ENCODE measurements at places on chromosomes 13 and 19. TPM values are rescaled to one million over a fixed set of nuclear protein-coding genes. Genes with fewer than 3 reads are reported as not detected.
A peak's percentile ranks its signal among the peaks of the same experiment; 100 is the strongest.

DNA sequence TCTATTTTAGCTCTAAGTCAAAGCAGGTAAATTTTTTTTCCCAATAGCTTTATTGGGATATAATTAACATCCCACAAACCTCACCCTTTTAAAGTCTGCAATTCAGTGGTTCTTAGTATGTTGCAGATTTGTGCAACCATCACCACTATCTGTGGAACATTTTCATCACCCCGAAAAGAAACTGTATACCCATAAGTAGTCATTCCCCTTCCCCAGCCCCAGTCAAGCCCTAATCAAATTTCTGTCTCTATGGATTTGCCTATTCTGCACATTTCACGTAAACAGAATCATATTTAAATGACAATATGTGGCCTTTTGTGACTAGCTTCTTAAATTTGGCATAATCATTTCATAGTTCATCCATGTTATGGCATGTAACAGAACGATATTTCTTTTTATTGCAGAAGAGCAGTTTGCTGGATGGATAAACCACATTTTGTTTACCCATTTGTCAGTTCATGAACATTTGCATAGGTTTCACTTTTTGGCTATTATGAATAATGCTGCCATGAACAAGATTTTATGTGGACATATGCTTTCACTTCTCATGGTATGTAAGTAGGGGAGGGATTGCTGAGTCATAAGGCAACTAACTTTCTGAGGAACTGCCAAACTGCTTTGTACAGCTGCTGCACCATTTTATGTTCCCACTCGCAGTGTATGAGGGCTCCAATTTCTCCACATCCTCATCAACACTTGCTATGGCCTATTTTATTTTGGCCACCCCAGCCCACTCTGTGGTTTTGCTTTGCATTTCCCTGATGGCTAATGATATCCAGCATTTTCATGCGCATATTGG lies 10.9 kb downstream of the SLC46A3 start:
- no peak for DNase-seq

GRCh38 chr19:50705422-50706019 lies 14.1 kb downstream of the SHANK1 start:
- no peak for DNase-seq

DNA sequence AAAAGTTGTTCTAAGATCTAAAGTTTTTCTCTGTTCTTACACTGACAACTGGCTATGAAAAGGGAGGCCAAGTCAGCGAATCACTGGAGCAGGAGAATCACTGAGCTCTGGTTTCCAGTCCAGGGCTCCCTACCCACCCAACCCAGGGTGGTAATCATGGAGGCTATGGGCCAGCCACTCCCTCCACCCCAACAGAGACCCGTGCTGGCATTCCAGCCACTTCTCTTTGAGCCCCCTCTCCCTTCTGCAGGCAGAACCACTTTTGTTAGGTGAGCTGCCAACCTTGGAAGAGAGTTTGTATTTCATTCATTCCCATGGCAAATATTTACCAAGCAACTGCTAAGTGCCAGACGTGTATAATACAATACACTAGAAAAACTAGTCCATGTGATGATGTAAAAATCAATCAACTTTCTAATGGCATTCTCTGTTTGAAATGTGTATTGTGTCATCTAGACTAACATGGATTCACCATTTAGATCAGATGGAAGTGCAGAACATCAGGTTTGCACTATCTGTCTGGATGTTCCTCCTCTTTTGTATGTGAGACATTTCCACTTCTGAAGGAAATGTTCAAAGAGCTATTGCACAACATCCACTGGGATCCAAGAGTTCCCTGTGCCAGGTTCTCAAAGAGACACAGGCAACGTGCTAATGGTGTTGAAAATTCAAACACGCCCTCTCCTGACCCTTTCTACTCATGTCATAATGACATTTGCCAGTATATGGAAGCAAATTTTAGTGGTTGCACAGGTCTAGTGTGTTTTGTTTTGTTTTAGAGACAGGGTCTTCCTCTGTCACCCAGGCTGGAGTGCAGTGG lies 5.3 kb downstream of the MLNR start:
- no peak for DNase-seq

DNA sequence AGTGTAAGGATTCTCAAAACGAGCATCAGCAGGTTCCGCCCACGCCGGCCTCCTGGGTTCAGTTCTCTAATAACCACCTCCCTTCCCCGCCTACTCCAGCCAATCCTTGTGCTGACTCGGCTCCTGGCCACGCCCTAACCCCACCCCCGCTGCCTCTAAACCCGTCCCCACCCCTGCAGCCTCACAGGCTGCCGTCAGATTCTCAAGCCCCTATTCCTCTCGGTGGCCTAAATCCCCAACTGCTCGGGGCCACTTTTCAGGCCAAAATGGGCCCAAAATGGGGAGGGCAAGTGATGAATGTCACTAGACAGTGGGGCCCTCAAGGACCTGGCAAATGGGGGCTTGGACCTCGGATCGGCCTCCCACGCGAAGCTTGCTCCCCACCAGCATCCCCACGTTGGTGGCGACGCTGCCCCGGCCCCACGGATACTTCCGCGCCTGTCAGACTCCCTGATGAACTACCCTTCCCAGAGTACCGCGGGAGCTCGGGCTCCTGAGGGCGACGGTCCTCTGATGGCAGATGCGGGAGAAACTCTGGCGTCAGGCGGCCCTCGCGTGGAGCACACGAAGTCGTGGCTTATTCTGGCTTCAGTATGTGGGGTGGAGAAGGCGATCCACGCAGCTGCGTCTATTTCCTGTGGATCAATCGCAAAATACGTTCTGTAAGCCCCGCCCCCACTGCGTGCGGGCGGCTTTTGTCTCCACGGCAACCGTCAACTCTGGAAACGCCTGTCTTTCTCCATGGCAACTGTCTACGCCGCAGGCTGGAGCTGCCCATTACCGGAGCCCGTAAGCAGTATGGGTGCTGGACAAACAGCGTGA lies 24.8 kb downstream of the ZNF473 start:
- peak; percentile 50 for DNase-seq

NCAN gene
- not detected for polyA plus RNA-seq

HSD17B14 gene
- polyA plus RNA-seq, result 40.4 TPM

LHB gene
- polyA plus RNA-seq, result 0.31 TPM

- no peak for DNase-seq
These were observed 350.5 kb downstream of the KCNRG start for GRCh38 chr13:50365408-50366391.

DNA sequence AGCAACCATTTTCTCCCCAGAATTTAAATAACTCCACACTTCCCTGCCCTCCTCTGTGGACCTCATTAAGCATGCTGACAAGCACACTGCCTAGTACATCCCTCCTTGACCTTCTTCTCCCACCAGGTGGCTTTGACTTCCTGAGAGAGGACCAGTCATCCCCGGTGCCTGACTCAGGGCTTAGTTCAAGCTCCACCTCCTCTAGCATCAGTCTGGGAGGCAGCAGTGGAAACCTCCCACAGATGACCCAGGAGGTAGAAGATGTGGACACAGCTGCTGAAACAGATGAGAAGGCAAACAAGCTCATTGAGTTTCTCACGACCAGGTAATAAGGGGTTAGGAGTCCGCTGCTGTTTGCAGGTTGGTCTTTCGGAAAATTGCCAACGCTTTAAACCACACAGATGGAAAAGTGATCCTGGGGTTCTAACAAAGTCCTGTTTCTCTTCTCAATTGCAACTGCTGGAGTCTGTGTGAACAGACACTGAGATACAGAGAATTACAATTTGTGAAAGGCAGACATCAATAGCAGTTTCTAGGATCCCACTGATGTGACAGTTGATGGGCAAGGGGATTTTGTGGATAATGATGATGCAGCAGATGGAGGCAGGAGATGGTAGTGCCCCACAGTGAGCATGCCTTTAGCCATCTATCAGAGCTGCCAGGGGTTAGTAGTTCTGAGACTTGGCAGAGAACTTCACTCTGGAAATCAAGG lies 86.7 kb downstream of the ZAR1L start:
- no peak for DNase-seq

ZNF235 gene
- 10.3 TPM for polyA plus RNA-seq
